ENCODE measurements at places on chromosomes 6 and 20. TPM values are rescaled to one million over a fixed set of nuclear protein-coding genes. Genes with fewer than 3 reads are reported as not detected.

DNA sequence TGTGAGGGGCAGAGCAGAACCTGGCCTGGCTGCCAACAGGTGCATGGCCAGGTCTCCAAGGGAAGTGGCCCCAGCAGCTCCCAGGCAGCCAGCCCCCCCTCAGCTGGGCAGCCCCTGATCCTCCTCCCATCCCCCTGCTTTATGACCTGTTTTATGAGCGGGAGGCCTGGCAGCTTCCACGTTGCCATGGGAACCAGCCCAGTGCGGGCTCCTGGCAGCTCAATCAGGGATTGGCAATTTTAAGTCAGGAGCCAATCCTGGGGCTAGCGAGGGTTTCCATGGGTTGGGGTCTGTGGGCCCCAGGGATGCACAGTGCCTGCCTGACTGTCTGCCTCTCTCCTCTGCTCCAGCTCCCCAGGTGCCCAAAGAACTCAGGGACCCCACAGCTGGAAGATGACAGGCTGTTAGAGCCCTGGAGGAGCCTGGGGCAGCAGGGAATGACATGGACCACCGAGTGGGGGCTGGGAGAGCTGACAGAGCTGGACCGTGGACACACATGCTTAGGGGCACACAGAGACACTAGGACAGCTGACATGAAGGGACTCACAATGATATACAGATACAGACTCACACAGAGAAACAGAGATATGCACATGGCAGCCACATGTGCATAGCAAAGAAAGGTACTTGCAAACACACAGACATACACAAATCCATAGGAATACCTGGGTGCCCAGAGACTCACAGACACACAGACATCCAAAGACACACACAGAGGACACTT is 56.5 kb upstream of the SIRPA start:
- DNase-seq: no peak

GRCh38 chr6:44004625-44005506 is 122.4 kb downstream of the MRPL14 start:
- DNase-seq: no peak

DNA sequence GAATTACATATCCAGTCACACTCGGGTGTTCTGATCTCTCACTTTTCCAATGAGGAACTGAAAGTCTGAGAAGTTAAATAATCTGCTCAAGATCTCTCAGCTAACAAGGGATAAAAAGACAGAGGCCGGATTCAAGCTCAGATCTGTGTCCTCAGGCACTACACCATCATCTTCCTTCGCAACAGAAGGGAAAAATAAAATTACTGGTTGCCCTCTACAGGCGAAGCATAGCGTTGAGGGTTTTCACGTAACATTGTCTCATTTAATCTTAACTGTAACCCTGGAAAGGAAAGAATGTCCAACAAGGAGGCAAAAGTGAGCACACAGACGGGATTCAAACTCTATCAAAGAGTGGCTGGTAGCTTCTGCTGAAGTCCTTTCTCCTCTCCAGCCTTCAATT is 67.8 kb upstream of the ANKEF1 start:
- no peak for DNase-seq

DNA sequence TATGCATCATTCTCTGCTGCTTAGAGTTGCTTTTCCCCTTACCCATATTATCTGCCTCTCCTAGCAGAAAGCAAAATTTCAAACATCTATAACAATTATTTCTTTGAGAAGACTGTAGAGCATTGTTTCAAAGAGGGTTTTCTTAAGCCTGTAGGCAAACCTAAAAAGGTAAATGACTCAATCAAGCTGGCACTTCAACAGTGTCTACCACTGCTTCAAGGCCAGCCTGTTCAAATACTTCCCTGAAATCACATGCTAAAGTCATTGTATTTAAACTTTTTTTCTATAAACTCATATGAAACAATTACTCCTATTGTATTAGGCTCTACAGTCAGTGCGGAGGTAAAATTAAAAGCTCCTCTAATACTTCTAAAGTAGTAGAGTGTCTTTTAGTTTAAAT is 87.1 kb downstream of the OGFRL1 start:
- DNase-seq: no peak

- DNase-seq: no peak
Measured at GRCh38 chr6:154222716-154223115, 133.9 kb downstream of the IPCEF1 start.

DNA sequence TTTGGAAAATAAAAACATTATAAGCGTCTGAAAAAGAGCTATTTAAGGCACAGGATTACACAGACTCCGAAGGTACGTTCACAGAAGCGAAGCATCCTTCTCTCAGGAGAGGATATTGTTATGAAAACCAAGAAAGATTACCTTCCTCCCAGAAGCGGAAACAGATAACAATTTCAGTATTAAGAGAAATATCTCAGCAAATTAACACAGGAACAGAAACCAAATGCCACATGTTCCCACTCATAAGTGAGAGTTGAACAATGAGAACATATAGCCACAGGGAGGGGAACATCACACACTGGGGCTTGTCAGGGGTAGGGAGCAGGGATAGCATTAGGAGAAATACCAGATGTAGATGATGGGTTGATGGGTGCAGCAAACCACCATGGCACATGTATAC is 109.7 kb downstream of the CDK19 start:
- no peak for DNase-seq

GRCh38 chr6:88705601-88706000 is 257.8 kb downstream of the RNGTT start:
- no peak for DNase-seq

GRCh38 chr20:61345656-61346055 is 93.6 kb downstream of the CDH4 start:
- no peak for DNase-seq

- no peak for DNase-seq
Measured at GRCh38 chr6:5412017-5412416, 150.7 kb downstream of the FARS2 start.

DNA sequence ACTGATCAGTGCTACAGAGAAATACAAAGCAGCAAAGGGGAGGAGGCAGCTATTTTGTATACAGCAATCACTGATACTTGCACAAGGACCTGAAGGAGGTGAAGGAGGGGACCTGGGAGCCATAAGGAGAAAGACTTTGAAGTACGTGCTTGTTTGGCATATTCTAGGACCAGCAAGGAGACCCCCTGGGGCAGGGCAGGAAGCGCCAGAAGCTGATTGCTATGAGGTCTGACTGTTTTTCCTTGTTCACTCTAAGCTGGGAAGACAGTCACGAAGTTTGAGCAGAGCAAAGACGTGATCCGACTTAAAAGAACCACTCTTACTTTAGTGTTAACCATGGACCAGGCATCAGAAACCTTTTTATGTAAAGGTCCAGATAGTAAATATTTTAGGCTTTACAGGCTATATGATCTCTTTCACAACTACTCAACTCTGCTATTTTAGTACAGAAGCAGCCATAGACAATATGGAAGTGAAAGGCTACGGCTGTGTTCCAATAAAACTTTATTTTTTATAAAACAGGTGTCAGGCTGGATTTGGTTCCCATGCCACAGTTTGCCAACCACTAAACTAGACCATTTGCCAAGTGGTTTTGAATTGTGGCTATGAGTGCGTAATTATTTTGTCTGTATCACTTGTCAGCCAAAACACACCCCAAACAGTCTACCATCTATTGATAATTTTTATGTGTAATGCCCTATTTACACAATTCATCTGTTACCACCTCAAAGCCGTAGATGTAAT is 217.9 kb downstream of the PRL start:
- no peak for DNase-seq

DNA sequence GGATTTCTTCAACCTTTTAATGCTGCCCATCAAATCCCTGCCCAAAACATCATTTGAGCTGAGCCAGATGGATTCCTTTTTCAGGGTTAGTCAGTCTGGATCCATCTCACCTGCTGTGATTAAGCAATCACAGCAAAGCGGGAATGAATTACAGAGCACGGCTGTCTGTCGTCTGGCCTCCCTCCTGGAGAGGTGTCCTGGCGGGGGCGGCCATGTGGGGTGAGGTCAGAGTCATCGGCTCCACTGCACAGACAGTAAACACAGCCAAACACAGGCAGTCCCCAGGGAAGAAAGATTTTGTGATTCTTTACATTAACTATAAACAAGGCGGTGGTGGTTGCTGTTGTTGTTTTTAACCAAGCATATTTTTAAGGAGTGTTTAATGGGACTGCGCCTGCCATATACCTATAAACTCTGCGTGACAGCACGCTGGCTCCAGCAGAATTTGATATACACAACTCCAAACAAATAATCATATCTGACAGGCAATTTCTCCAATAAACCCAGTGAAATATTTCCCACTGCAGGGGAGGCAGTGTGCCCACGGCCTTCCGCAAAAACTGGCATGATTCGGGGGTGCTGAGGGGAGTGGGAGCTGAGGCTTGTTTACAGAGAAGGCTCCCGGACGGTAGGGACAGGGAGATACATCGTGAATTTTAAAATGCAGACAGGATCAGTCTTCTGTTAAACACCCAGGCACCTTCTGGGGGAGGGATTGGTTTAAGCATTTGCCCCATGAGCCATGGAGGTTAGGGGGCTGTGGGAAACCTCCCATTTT is 232.0 kb upstream of the PMEPA1 start:
- DNase-seq: no peak

DNA sequence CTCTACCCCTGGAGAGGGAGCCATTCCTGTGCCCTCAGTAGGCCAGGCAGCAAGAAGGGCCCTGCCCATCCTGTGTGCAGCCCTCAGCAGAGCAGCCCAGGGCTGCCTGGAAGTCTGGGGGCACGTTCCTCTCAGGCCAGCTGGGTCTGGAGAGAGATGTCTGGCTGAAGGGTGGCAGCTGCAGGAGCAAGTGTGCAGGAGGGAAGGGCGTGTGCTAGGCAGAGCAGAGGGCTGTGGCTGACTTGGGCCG is 62.7 kb downstream of the NOL4L start:
- no peak for DNase-seq

GRCh38 chr6:30092852-30093543 is 17.4 kb upstream of the RNF39 start:
- no peak for DNase-seq

GRCh38 chr6:44255871-44256774 is 1.2 kb downstream of the SLC35B2 start:
- no peak for DNase-seq

DNA sequence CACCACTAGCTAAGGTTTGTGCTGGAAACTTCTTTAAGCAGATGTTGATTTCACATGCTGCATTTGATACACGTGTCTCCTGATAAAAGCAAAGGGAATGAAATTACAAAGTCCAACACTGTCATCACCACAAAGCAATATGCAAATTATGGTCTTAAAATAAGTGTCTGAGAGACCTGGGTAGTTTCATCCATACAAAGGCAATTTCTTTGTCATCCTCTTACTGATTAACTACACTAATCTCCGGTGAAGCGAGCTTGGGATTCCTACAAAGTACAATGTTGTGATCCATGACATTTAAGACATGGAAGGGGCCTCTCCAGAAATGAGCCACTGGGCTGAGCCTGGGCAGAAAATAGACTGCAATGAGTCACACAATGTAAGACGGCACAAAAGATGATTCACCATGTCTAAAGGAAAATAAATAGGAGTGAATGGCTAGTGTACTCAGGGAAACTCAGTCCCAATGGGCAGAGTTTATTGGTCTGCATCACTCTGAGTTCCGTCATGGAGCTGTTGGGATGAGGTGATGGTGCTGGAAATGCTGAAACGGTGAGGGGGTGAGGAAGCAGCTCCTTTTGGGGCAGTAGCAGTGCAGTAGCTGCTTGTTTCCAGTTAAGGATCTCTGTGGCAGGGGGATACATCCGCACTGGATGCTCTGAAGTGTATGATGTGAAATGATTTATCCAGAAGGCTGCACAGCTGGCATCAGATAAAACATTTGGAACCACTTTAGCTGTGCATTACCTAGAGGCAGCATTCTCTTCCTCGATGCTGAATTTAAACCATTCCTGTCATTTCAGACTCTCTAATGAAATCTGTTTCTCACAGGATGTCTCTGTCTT is 103.3 kb downstream of the IBTK start:
- no peak for DNase-seq

DNA sequence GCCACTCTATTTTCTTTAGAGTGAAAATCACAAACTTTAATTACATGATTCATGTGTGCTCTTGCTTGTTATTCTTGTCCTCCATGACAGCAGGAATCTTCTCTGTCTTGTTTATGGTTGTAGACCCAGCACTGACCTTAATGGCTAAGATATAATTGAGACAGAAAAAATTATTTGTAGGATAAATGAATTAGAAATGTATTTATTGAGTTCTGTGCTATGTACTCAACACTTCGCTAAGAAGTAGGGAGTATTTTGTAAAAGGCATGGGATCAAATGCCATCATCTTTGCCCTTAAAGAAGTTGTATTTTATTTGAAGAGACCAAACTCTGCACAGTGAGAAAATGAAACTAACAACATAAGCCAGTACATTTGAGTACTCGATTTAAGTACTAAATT is 71.2 kb downstream of the CBLN4 start:
- no peak for DNase-seq

DNA sequence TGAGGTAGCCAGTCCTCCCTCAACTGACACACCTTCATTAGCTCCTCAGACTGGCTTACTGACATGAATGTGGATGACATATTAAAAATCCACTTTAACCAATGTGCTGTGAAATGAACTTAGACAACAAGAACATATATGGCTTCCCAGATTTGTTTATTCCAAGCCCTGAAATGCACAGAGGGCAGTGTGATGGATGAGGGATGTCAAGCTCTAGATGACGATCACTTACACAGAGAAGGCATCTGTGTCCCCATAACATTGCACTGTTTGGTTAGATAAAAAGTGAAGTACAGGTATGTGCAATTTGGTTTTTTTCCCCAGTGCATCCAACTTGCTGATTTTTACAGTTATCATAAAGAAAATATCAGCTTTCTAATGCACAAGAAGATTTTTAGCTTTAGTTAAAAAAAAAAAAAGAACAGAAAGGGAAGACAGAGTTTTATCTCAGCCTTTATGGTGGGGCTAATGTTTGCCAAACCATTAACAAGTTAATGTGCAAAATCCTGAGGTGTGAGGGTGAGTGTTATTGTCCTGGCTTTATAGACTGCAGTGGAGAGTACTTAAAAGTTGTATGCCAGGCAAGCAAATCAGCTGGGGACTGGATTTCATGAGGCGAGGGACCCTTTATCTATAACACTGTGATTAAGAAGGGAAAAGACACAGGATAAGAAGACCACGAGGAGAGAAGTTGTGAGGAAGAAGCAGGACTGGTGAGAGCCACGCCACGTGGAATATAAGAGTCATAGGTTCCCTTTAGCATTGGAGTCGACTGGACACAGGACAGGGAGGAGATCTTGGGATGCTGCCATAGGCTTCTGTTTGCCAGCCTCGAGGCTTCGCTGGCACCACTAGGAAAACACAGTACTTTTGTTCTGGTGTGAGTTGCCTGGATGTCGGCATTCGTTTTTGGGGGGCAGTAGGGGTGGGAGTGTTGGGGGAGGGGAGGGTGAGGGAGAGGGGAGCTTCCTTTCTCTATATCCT is 90.0 kb upstream of the BACH2 start:
- no peak for DNase-seq

- DNase-seq: no peak
Measured at GRCh38 chr20:38946836-38947235, 15.3 kb upstream of the DHX35 start.

Gene HLA-DRB5
- 10.6 TPM for total RNA-seq

Gene CCN6
- not detected for total RNA-seq

Gene TRIM31
- not detected for total RNA-seq

Gene CST7
- 115 TPM for total RNA-seq

Gene C2
- total RNA-seq: 1.4 TPM

Gene HNF4A
- not detected for total RNA-seq

Measured in activated T-helper 2 cell treated with anti-CD3 and anti-CD28 coated beads, Interferon-gamma antibody, Interleukin-2, Interleukin-4, amounts not matched to agents 10 μg/mL and 5 μg/mL and 100 μg/mL, durations not matched to agents 14 hours and 24 hours and 36 hours (primary cell).